Non-pigmented ciliary epithelial cell (primary cell): ENCODE measurements at places on chromosomes 6 and 20.

DNA sequence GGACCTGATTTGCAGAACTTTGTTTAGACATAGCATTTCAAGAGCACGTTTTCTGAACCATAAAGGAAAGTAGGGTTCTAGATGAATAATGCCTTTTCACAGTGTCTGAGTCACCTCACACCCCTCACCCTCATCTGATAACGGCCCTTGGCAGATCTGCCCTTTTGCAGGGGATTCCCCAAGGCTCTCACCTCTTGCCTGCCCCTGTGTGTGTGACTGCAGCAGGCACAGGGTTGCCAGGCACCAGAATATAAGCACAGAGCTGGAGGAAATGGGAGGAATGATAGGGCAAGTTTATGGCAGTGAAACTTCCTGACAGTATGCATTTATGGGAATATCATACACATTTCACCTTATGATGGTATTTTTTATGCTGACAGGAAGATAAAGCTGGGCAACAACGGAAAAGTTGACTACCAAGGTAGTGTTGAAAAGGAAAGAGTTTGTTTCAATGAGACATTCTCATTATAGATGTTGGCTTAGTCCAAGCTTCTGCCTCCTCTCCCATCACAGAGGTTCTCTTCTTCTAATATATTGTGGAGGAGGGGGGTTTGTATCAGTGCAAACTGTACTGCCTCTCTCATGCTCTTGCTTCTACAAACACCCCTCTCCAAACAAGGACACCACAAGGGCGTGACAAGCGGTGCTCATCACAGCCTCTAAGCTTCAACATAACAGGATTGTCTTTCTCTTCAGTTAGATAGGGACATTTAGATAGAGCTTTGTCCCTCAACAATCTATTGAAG is 101.5 kb upstream of the BACH2 start:
- DNase-seq, result no peak

DNA sequence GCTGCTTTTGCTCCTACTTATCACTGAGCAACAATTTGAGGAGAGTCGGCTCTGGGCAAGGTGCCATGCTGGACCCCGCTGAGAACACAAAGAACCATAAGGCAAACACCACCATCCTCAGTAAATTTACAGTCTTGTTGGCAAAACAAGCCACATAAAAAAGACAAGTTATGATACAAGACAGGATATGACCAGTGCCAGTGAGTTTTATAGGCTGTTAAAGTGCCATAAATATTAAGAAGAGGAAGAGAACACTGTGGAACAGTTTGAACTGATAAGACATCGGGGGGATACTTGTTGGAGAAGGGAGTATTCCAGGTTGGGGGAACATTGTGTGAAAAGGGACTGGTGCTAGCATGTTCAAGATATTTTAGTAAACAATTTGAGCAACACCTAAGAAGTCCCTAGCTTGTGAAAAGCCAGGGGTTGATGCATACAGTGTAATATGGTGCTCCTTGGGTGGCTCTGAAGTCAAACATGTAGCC is 25.3 kb upstream of the RIPOR2 start:
- no peak for DNase-seq

GRCh38 chr6:152167641-152168603 is 360.4 kb downstream of the ESR1 start:
- no peak for DNase-seq

GRCh38 chr20:4635781-4636180 is 85.9 kb upstream of the PRND start:
- no peak for DNase-seq

DNA sequence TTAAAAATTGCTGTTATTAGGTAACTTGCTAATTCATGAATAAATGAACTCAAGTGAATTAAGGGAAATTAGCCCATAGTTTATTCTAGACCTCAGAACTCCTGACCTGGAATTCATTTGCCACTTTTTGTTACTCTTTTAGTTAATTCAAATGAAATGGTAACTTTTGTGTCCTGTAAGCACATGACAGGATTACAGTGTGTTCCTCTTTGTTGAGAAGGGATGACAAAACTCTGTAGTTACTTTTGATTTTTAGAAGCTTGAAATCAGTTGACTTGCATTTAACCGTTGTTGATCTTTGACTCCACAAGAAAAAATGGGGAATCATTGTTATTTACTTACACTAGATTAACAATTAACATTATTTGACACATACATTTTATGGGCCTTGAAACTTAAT is 6.2 kb downstream of the SLC9A8 start:
- no peak for DNase-seq

DNA sequence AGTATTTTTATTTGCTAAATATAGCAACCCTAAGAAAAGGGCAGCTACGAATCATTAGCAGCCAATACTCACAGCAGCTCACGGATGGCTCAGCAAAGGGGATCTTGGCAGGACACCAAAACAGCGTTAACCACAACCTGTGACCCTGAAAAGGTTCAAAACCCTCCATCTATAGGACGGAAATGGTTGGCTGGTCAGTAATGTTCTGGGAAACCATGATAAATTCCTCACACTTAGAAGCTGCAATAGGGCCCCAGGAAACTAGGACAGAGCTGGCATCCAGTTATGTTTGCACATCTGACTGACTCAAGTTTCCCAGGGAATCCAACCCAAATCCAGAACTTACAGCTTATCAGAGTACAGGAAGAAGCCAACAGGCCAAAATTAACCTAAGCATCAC is 30.9 kb upstream of the PTPRT start:
- peak; percentile 15 for DNase-seq
